ENCODE measurements at places on chromosomes 2 and 18.

GRCh38 chr2:223487214-223487846 lies 114.8 kb downstream of the SCG2 start:
- no peak for DNase-seq

DNA sequence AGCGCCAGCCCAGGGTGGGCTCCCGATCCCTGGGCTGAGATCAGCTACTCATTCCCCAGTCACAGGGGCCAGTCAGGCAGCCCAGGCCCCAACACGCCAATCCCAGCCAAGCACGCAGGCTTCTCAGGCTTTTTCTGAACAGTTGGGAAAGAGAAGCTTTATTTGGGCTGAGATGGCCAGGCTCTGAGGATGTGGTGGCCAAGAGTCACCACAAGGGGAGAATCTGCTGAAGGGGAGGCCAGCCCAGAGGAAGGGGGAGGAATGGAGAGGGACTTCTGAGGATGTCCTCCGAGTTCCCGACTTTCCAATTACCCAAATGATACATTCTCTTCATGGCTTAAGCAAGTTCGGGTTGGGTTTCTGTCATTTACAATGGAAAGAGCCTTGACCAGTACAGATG lies 2.8 kb upstream of the DIPK1C start:
- DNase-seq, result no peak

GRCh38 chr2:127195140-127196074 lies 24.7 kb downstream of the CYP27C1 start:
- DNase-seq, result no peak

- DNase-seq, result no peak
These were observed 43.4 kb upstream of the TNFRSF11A start for GRCh38 chr18:62281684-62282083.

DNA sequence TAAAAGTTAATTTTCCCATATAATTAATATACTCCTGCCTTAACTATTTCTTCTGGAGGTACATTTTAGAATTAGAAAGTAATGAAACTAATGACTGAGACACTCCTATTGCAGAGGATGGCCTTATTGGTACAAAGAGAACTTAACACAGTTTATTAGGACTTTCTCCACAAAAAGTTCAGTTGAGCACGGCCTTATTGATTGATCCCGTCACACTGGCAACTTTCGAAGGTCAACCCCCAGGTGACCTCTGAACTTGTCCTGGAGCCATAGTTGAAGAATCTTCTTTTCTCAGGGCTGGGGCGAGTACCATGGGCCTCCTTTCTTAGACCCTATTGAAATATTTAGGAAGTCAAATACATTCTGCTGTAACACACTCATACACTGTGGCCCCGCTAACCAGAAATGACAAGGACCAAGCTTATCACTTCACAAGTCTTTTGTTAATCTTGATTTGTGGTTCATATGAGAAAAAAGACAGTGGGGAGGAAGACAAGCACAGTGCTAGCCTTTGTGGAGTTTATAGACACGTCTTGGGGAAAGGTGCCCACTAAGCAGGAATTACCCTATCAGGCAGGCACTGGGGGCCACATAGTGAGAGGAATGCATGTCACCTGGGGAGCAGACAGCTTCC lies 11.2 kb downstream of the SPP2 start:
- no peak for DNase-seq

DNA sequence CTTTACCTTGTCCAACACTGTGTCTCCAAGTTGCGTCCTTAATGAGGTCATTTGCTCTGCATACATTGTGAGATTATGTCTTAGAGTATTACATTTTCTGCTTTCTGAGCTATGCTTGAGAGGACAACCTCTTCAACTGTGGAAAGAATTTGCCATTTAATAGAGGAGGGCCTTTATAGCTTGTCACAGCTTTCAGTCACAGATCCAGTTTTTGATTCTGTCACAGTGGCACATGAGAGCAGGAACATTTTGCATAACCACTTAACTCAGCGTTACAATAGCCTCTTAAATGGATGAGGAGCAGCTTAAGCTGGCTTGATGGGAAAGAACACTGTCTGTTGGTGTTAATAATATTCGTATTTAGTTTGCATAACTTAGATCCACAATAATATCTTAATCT lies 63.0 kb downstream of the RHBDD1 start:
- no peak for DNase-seq

- DNase-seq, result no peak
These were observed 670.4 kb downstream of the KCNJ3 start for GRCh38 chr2:155368934-155369333.

All from stimulated activated CD4-positive, alpha-beta T cell treated with anti-CD3 and anti-CD28 coated beads, Interleukin-12 subunit alpha, Interleukin-12 subunit beta, amount 100 ng/mL, for 48 hours (primary cell).